ENCODE measurements at places on chromosomes 7 and 10. TPM values are rescaled to one million over a fixed set of nuclear protein-coding genes. Genes with fewer than 3 reads are reported as not detected.

DNA sequence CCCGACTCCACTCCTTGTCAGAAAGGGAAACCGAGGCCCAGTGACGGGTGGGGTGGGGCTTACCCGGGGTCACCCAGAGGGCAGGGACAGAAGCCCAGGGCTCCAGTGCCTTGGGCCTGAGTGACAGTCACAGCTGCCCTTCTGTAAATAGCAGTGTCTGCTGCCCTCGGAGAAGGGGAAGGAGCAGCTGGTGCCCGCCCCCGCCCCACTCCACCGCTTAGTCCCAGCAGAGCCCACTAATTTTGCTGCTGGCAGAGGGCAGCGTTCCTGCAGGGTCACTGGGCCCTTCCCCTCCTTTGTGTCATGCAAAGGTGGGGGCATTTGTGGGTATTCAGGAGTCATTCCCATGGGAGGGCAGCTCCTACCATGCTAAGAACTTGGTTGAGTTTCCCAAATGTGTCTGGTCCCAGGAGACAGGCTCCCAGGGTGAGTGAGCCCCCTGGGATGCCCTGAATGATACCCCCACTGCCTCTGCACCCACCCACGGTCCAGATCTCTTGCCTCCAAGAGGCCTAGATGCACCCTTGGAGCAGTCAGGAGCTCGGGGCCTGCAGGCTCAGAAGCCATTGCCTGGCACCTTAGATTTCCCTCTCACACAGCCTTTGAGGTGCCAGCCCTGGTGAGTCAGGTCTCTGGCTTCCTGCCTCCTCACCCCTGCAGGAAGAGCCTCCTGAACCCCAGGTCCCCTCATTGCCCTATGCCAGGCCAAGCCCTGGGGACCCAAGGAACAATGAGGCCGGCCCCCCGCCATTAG lies 17.2 kb downstream of the SH2B2 start:
- no peaks in the 10 kb centered on the region for H3K27me3 ChIP-seq
- peaks cover 3% of the 10 kb centered on the region for H3K4me1 ChIP-seq
- DNase-seq = no peak
- H3K4me3 ChIP-seq = no peak overlapping the region

GRCh38 chr7:156218544-156219306 lies 406.5 kb upstream of the SHH start:
- peaks cover 5% of the 10 kb centered on the region for H3K27me3 ChIP-seq
- no peaks in the 10 kb centered on the region for H3K4me1 ChIP-seq
- H3K36me3 ChIP-seq = no peaks in the 10 kb centered on the region
- DNase-seq = no peak
- no peak overlapping the region for H3K27ac ChIP-seq

GRCh38 chr10:72000073-72001032 lies 36.2 kb downstream of the CHST3 start:
- no peak overlapping the region for H3K4me3 ChIP-seq
- no peaks in the 10 kb centered on the region for H3K27me3 ChIP-seq
- no peaks in the 10 kb centered on the region for H3K36me3 ChIP-seq
- H3K27ac ChIP-seq = peak overlapping the region; percentile 89
- no peak for DNase-seq
- H3K4me1 ChIP-seq = peaks cover 36% of the 10 kb centered on the region

DNA sequence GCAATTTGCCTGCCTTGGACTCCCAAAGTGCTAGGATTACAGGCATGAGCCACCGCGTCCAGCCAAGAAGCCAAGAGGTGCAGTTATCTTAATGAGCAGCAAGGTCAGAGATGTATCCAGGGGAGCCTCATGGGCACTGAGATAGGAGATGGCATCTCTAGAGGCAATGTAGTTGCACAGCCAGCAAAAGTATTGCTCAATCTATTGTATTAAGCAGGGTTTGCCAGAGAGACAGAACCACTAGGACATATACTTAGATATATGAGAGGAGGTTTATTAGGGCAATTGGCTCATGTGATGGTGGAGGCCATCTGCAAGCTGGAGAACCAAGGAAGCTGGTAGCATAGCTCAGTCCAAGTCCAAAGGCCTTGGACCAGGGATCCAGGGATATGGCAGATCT lies 16.3 kb upstream of the VPS26A start:
- no peak for DNase-seq
- no peak overlapping the region for H3K27ac ChIP-seq
- H3K36me3 ChIP-seq = no peaks in the 10 kb centered on the region
- H3K27me3 ChIP-seq = no peaks in the 10 kb centered on the region
- H3K4me1 ChIP-seq = no peaks in the 10 kb centered on the region

GRCh38 chr7:80552031-80552694 lies 40.3 kb upstream of the GNAT3 start:
- no peaks in the 10 kb centered on the region for H3K36me3 ChIP-seq
- DNase-seq = no peak
- no peaks in the 10 kb centered on the region for H3K27me3 ChIP-seq
- H3K4me1 ChIP-seq = no peaks in the 10 kb centered on the region
- H3K4me3 ChIP-seq = no peak overlapping the region

The MCU gene
- total RNA-seq = 11.7 TPM

GRCh38 chr10:64271983-64272382 lies 750.8 kb downstream of the REEP3 start:
- H3K4me1 ChIP-seq = no peaks in the 10 kb centered on the region
- no peak overlapping the region for H3K4me3 ChIP-seq
- H3K27me3 ChIP-seq = no peaks in the 10 kb centered on the region
- no peak overlapping the region for H3K27ac ChIP-seq
- no peak for DNase-seq
- no peaks in the 10 kb centered on the region for H3K36me3 ChIP-seq

The TRIM74 gene
- total RNA-seq = 0.88 TPM
